IMR-90 (cell line): ENCODE measurements at places on chromosomes 11 and 22. TPM values are rescaled to one million over a fixed set of nuclear protein-coding genes. Genes with fewer than 3 reads are reported as not detected.

Gene SCGB1D2
- polyA plus RNA-seq, result not detected in 2 replicates

Gene GLYATL2
- polyA plus RNA-seq, result 0.33 and 0.77 TPM in 2 replicates

Gene BTBD10
- 25.4 and 32.5 TPM in 2 replicates for polyA plus RNA-seq

Gene CCDC73
- not detected in 2 replicates for polyA plus RNA-seq

Gene HBG2
- polyA plus RNA-seq, result 1.7 TPM in 1 of 2 replicates, not detected in the other
